H9 (cell line): ENCODE measurements at places on chromosomes 12 and 14.
A peak's percentile ranks its signal among the peaks of the same experiment; 100 is the strongest.

- no peak for DNase-seq
Observed at GRCh38 chr14:65373671-65374039, 38.9 kb upstream of the FUT8 start.

DNA sequence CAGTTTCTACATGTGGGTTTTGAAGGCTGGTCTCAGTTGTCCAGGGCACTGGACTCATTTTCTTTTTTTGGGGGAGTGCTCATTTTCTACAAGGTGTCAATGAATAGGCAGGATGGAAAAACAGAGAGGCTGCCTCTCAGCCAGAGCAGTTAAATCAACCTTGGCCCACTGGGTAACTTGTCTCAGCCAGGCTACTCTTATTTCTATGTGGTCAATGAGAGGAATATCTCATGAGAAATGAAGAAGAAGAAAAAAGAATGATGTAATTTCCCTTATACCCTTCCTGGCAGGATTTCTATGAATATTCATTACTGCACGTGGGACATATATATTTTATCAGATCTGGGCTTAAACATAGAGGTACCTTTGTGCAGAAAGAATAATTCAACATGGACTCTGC, 155.2 kb upstream of the E2F7 start:
- no peak for DNase-seq

- DNase-seq = no peak
Observed at GRCh38 chr14:91272341-91273272, 28.1 kb upstream of the GPR68 start.

DNA sequence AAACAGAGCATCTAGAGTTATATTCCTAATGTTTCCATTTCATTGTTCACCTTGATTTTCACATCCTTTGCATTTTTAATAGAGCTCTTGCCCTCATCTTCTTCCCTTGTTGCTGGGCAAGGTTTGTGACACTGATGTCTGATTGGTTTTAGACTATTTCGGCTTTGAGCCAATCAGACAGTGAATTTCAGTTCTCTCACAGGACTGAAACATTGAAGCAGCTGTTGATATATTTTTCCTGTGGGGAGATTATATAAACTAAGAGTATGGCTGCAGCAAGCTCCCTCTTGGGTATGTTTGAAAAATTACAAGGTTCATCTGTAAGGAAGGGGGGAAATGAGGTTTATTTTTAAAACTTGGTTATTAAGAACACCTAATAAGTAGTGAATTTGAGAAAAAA, 51.2 kb downstream of the ATF7IP start:
- peak; percentile 46 for DNase-seq

GRCh38 chr12:69545081-69545480, 40.2 kb upstream of the CCT2 start:
- no peak for DNase-seq
